HS-5 (cell line): ENCODE measurements at places on chromosomes 4 and X.

DNA sequence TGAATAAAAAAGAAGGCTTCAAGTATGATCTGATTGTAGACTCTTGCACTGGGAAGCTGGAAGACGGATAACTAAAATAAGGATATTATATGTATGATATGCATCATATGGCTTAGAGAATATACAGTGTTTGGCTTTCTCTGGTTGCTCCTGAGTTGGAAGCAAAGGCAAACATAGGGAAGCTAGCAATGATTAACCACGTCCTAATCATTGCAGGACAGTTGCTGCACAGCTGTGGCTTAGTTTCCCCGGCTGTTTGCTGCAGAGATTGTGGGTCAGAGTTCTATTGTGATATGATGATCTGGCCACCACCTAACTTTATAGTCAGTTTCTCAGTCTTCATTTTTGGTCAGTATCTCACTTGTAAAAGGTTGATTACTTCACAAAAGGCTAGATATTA, 36.3 kb upstream of the PARM1 start:
- DNase-seq = no peak

GRCh38 chr4:1842993-1843448, 12.9 kb downstream of the LETM1 start:
- DNase-seq = peak; percentile 82

- DNase-seq = no peak
These were observed 78.2 kb downstream of the ZNF827 start for GRCh38 chr4:145860446-145860845.

GRCh38 chrX:20267931-20268701, 1.4 kb upstream of the RPS6KA3 start:
- DNase-seq = no peak

DNA sequence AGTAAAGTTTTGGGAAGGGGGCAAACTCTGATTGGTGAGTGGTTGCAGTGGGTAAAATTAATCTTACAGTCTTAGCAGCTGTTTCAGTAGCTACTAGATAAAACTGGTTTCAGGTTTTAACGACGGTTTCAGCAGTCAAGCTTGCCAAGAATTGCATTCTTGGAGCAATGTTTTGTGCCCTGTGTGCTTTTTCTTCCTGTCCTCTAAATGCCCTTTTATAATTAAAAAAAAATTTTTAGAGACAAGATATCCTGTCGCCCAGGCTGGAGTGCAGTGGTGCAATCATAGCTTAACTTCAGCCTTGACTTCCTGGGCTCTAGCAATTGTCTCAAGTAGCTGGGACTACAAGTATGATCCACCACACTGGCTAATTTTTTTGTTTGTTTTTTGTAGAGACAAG, 6.3 kb upstream of the PPEF2 start:
- DNase-seq = no peak

DNA sequence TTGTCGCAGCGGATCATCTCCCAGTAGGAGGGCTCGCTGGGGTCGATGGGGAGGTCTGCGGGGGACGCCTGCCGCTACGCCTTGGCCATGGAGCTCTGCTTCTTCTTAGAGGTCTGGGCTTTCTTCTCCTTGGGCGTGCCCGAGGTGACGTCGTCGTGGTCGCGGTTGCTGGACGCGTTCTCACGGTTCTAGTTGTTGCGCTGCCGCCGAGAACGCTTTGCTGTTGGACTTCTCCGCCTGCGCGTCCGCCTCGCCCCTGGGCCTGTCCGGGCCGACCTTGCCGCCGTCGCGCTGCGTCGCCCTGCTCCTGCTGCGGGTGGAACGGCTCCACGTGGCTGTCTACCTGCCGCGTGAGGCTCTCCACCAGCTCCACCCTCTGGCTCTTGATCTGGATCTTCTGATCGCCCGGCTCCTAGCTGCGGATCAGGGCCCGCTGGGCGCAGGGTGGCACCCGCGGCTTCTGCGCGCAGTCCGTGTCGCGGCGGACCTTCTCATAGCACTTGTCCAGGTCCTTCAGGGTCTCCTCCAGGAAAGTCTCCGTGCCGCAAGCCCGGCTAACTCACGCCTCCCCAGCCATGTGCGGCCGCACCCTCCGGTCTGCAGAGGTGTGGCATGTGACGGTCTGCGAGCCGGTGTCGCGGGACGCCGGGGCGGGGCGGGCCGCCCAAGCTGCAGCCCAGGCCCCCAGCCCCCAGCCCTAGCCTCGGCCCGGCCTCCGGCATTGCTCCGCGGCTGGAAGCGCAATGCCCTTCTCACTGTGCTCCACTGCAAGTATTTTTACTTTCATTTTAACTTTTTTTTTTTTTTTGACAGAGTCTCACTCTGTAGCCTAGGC, 40.5 kb upstream of the OGT start:
- DNase-seq = no peak

GRCh38 chrX:29090811-29091210, 503.6 kb downstream of the IL1RAPL1 start:
- DNase-seq = no peak

- no peak for DNase-seq
These were observed 126.0 kb upstream of the PAQR3 start for GRCh38 chr4:79065262-79065661.

DNA sequence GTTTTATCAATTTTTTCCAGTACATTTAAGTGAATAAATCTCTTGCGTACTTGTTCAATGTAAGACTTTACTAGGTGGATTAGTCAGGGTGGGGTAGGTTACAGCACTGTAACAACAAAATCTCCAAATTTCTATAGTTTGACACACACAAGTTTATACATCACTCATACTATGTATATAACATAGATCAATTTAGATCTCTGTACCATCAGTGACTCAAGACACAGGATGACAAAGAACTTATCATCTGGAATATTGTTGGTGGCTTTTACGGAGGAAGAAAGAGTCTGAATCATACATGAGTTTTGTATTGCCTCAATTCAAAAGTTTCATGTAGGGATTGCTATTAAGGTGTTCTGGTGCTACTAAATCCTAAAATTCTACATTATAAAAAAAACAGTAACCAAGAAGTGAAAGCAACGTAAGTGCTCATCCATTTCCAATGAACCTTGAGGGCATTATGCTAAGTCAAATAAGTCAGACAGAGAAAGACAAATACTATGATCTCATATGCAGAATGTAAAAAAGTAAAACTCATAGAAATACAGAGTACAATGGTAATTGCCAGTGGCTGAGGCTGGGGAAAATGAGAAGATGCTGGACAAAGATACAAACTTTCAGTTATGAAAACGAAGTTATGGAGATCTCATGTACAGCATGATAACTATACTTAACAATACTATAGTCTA, 98.0 kb upstream of the DKK2 start:
- DNase-seq = no peak

- no peak for DNase-seq
These were observed 116.6 kb downstream of the ARHGAP24 start for GRCh38 chr4:85591406-85592098.

- no peak for DNase-seq
These were observed 121.2 kb upstream of the MID1 start for GRCh38 chrX:10741550-10741949.

DNA sequence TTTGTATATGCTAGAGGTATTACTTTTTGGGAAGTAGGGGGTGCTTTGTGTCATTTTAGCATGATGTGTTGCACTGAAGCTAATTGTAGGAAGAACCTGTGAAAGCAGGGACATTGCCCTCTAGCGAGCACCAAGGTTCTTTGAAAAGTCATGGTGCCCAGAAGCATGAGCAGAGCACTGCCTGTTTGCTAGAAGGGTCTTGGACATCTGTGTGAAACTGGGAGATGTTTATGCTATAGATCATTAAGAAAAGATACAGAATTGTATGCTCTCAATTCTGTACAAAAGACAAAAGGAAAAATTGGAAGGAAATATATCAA, 14.7 kb downstream of the GRPR start:
- DNase-seq = no peak

DNA sequence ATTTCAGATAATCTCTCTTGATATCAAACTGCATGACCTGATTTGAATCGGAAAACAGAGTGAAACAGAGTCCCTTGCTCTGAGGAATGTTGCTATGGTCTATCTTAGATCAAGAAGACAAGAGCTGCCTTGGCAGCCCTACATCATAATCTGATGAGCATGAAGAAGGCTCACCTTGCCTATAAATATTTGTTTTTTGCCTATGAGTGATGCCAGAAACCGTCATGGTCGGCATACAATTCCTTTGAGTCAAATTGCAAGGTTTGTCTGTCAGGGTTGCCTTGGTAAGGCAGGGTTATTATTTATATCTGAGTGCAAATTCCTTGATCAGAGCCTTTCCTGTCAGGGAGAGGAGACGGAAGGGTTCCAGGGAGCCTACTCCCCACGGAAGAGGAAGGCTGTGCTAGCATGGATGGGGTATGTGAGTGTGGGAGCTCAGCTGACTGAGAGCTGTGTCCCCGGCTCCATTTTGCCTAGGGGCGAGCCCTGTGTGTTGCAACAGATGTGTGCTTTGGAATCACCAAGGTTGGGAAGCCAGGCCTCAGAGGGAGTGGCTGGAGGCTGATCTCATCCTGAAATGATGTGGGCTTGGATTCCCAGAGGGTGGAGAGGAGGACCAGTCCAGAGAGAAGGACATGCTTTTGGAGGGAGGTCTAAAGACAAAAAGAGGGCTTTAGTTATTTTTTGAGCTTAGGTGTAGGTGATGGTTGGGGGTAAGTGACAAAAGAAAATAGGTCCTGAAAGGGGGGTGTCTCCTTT, 43.6 kb downstream of the RTL9 start:
- no peak for DNase-seq

GRCh38 chr4:38523524-38524448, 140.2 kb upstream of the KLF3 start:
- no peak for DNase-seq

GRCh38 chrX:77820091-77820727, 34.2 kb upstream of the ATRX start:
- DNase-seq = no peak

- no peak for DNase-seq
These were observed 102.3 kb downstream of the ENPP6 start for GRCh38 chr4:184115399-184115798.

DNA sequence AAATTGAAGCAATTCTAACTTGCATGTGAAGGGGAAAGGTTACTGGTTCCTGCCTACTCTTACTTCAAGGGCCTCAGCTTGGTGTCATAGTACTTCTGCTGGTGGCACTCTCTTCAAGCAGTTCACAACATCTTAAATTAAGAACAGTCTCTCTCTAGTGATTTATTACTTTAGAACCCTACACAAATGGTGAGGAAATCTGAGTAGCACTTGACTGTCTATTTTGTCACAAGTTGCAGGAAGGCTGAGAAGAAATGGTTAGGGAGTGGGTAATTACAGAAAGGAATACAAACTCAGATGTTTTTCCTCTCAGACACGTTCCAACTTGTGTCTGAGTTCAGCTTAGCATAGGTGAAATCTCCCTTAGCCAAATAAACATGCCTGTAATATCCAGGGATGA, 242.3 kb upstream of the GRIA3 start:
- no peak for DNase-seq

GRCh38 chr4:52704133-52704532, 45.0 kb upstream of the USP46 start:
- no peak for DNase-seq

GRCh38 chr4:39354254-39354552, 12.0 kb downstream of the RFC1 start:
- no peak for DNase-seq

DNA sequence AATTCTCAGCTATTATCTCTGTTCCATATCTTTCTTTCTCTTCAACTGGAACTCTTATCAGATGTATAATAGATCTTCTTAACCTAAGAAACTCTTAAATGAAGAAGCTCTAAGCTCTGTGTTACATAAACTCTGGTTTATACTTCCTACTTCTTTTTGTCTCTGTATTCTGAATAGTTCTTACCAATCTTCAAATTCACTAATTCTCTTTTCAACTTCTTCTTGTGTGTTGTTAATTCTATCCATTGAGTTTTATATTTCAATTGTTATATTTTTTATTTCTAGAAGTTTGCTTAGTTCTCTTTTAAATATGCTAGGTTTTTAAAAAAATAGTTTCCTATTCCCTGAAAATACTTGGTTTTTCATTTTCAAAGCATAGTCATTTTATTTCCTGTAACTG, 13.2 kb upstream of the MMAA start:
- DNase-seq = no peak

- DNase-seq = no peak
These were observed 918.7 kb upstream of the POU3F4 start for GRCh38 chrX:82589410-82589809.

DNA sequence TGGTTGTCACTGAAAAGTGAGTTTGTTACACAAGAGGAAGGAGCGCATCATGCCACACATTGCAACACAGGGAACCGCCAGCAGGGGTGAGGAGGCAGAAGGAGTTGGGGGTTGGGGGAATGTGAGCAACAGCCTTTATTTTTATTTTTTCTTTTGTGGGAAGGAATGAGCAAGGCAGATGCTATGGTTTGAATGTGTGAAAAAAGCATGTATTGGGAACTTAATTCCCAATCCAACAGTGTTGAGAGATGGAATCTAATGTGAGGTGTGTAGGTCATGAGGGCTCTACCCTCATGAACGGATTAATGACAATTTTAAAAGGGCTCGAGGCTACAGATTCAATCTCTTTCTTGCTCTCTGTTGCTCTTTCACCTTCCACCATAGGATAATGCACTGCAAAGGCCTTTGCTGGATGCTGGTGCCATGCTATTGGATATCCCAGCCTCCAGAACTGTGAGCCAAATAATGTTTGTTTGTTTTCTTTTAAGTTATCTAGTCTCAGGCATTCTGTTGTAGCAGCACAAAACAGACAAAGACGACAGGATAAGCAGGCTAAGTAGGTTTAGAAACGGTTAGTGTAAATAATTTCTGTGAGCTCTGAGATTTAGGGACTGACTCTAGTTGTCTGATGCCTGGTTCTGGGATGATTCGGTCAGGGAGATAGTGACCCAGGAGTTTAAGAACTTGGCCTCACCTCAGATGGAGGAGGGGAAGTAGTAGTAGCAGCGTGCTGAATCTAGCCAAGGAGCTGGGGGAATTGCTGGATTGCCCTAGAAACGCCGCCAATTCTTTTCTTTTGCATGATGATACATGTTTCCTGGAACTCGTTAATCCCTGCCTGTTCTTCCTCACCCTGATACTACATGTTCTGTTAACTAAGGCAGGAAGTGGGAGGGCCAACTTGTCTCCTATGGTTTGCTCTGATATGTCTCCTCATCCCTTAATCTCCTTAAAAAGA, 156.6 kb upstream of the CTSO start:
- DNase-seq = no peak

DNA sequence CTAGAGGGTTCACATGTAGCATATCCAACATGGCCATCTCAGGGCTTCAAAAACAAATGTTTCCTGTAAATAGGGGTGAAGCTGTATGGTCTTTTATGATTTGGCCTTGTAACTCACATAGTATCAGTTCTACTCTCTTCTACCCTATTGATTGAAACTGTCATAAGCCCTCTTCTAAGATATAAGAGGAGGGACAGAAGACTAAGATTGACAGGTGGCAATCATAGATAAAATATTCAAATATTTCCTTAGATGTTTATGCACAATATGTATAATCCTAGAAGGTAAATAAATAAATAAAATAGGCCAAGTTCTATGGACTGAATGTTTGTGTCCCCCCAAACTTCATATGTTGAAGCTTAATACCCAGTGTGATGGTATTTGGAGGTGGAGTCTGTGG, 6.9 kb upstream of the BEX3 start:
- no peak for DNase-seq

- no peak for DNase-seq
These were observed 1243.8 kb upstream of the ADGRL3 start for GRCh38 chr4:59956366-59956765.
